CMK (cell line): ENCODE measurements at places on chromosomes 7 and 10.

- no peak for DNase-seq
These were observed 115.1 kb downstream of the CCNY start for GRCh38 chr10:35451151-35452016.

DNA sequence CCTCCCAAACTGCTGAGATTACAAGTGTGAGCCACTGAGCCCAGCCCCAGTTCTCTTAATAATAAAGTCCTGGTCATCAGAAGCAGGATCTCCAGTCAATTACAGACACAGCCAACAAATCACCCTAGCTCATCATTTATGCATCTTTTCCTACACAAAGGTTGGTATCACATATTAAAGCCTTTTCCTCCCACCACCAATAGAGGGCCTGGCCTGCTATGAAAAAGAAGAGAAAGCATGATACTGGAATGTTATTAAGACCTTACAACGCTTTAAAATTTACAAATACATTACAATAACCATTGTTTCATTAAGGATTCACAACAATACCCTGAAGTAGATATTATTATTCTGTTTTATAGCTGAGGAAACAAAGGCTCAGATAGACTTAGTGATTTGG is 25.9 kb downstream of the VAX1 start:
- no peak for DNase-seq

GRCh38 chr7:90269163-90269562 is 24.2 kb downstream of the CFAP69 start:
- no peak for DNase-seq

- DNase-seq: no peak
These were observed 39.8 kb upstream of the GATA3 start for GRCh38 chr10:8014649-8015048.

DNA sequence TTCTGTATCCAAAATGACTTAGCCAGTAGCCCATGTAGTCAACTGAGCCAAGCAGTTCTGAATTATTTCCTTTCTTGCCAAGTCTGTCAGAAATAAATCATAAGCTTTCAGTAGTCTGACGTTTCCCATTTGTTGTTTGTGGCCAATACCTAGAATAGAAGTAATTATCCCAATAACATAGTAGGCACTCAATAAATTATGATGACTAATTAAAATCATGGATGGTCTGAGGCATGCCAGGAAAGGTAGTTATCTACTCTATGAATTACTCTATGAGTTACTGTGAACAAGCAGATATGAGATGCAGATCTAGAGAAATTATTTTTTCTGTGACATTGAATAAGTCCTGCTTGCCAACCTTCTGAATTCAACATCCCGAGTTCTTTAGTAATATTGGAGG is 2.3 kb downstream of the CABCOCO1 start:
- no peak for DNase-seq

DNA sequence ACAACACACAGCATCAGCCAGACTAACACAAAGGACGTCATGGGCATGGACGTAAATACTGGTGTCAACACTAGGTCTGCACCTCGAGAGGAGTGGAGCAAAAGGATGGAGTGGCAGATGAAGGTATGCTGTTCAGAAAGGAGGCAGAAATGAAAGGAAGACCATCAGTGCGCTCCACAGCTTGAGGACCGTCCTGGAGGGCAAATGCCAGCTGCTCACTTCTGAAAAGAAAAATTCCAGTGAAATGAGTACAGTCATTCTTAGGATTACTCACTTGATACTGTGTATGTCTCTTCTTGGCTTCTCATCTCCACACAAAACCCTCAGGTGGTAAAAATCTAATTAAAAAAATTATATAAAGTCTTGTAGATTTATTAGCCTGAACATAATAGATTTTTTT is 44.8 kb downstream of the EGFR start:
- no peak for DNase-seq

- no peak for DNase-seq
These were observed 7.6 kb downstream of the TMEM130 start for GRCh38 chr7:98862203-98862602.

DNA sequence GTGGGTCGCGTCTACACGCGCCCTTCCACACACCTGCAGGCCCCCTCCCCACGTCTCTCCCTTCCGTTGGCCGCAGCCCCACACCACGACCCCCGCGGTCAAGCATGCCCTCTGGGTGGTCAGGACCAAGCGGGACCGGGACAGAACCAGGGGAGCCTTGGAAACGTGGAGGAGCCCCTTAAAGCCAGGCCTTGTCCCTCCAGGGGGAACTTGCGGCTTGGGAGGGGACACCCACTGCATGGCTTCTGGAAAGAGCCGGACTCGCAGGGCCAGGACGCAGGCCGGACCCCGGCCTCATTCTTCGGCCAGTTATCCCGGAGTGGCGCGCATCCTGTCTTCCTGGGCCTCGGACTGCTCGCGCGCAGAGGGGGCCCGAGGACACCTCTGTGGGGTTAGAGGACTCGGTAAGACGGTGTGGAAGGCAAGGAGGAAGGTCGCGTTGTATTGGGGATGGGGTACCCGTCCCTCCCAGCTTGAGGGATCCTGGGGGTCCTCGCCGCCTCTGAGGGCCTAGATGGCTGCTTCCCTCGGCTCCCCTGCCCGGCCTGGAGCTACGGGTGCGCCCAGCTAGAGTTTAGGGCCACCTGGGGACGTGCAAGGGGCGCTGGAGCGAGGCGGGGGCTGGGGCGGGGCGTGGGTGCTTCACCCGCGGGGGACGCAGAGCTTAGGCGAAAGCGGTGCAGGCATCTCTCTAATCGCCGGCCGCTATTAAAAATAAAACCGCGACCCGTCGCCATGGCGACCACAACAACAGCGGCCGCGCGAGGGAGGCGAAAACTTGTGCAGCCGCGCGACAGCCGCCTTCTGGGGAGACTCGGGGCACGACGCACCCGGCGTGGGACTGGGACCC is 1.8 kb upstream of the PDGFA start:
- no peak for DNase-seq

GRCh38 chr10:9188022-9188810 is 1133.7 kb downstream of the GATA3 start:
- DNase-seq: no peak

GRCh38 chr7:18117482-18117881 is 89.8 kb upstream of the PRPS1L1 start:
- no peak for DNase-seq

DNA sequence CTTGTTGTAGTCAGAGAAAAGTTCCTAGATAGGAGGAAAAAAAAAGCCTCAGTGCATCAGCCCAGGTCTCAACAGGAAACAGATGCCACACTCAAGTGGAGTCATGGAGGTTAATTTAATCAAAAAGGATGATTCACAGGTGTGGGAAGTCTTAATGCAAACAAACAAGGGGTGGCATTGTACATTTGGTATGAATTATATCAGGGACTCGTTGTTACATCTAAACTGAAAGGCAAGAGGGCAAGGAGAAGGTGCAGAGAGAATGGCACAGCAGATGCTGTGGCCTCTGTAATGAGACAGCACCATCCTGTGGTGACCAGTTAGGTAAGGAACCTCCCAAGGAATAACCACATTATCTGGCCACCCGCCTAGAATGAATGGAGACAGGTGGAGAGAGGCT is 133.7 kb downstream of the PTPRZ1 start:
- DNase-seq: no peak
